ENCODE measurements at places on chromosomes 5 and 9.

GRCh38 chr5:37071901-37072581 lies 177.1 kb downstream of the CPLANE1 start:
- DNase-seq = no peak

DNA sequence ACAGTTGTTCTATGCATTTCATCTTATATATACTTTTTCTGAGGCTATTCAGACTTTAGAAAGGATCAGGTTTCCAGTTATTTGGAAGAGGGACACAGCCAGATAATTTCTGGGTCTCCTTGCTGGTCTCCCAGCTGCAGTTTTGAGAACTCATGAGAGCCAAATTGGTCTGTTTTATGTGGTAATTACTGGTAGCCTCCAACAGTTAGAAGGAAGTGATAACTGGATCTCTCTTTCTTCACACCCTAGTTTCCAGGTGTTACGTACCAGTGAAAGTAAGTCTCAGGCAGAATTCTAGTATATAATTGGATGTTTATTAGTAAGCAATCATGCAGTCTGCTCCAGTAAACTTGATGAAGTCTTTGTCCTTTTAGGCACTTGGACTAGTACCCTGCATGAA lies 63.2 kb upstream of the RPS23 start:
- DNase-seq = no peak

- DNase-seq = no peak
These were observed 49.9 kb downstream of the GDNF start for GRCh38 chr5:37789991-37790390.

GRCh38 chr5:164336906-164337305 lies 831.5 kb downstream of the MAT2B start:
- no peak for DNase-seq

DNA sequence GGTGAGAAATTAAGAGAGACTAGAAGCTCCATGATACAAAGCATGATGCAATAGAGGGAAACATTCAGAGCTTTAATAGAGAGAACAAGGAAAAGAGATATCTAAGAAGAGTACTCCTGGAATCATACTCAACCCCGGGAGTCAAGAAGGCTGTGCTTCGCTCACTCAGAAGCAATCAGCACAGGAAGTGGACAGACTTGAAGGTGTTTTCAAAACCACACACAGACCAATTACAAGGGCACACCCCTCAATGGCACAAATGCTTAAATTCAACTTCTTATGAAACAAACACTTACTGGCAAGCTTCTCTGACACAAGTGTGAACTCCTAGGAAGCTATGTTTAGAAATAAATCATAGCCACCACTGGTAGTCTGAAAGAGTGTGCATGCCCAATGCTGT lies 462.3 kb downstream of the GABRG2 start:
- no peak for DNase-seq

GRCh38 chr5:107040907-107041306 lies 629.8 kb downstream of the EFNA5 start:
- no peak for DNase-seq

DNA sequence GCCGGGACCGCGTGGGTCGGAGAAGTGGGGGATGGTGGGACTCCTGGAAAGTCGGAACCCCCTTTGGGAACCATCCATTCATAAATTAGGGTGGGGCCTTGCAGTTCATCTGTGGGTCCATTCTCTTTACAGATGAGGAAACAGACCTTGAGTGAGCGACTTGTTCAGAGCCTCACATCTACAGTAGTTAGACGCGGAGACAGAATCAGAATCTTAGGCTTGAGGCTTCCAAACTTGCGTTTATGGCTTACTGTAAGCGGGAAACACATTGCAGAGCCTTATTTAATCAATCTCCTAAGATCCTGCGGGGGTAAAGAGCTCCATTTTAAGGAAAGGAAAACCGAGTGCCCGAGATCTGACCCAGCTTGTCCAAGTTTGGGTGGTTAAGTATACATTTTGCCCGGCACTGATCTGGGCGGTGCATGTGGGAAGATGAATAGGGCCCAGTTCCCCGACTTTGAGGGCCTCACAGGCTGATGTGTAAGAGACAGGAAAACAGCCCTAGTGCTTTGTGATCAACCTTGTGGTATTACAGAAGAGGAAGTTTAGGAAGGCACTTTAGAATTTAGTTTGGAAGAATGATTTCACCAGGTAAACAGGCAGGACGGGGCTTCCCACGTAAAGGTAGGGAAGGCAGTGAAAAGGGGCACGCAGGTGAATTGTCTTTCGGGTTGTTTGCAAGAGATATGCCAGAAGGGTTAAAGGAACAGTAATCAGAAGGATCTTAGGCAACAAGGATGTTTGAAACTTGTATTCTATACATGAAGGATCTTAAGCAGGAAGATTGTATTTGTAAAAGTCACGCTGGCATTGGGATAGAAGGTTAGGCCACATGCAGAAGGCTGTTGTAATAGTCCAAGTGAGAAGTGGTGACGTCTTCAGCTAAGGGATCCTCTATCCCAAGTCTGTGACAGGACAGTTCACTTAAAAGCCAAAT lies 744 bp downstream of the TARS1 start:
- DNase-seq = peak; percentile 32

DNA sequence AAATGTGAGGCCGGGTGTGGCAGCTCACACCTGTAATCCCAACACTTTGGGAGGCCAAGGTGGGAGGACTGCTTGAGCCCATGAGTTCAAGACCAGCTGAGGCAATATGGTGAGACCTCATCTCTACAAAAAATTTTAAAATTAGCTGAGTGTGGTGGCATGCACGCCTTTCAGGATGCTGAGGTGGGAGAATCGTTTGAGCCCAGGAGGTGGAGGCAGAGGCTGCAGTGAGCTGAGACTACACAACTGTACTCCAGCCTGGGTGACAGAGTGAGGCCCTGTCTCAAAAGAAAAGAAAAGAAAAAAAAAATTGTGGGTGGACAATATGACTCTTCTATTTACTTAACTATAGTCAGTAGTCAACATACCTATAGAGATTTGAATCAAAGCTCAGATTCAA lies 4.8 kb downstream of the CHD1 start:
- no peak for DNase-seq

DNA sequence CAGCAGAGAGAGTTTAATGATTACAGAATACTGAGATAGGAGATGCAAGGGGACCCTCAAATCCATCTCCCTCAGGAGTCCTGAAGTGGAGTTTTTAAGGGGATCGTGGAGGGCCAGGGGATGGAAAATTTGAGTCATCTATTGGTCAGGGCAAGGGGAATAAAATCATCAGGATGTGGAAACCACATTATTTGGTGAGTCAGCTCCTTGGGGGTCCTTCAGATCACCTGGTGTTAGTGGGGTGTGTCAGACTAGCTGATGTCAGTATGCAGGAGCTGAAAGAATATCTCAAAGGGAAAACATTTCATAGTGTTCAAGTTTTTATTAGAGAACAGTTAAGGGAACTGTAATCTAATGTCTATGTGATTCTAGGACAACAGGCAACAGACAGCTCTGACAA lies 183.0 kb upstream of the FTMT start:
- no peak for DNase-seq

GRCh38 chr9:93587284-93587650 lies 10.9 kb downstream of the PHF2 start:
- no peak for DNase-seq

DNA sequence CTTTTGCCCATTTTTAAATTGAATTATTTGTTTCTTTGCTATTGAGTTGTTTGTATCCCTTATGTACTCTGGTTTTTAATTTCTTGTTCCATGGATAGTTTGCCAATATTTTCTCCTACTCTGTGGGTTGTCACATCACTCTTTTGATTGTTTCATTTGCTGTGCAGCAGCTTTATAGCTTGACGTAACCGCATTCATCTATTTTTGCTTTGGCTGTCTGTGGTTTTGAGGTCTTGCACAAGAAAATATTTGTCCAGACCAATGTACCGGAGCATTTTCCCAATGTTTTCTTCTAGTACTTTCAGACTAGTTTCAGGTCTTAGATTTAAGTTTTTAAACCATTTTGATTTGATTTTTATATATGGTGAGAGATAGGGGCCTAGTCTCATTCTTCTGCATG lies 36.2 kb upstream of the ZNF366 start:
- no peak for DNase-seq

GRCh38 chr5:39616131-39616530 lies 191.4 kb upstream of the DAB2 start:
- no peak for DNase-seq

DNA sequence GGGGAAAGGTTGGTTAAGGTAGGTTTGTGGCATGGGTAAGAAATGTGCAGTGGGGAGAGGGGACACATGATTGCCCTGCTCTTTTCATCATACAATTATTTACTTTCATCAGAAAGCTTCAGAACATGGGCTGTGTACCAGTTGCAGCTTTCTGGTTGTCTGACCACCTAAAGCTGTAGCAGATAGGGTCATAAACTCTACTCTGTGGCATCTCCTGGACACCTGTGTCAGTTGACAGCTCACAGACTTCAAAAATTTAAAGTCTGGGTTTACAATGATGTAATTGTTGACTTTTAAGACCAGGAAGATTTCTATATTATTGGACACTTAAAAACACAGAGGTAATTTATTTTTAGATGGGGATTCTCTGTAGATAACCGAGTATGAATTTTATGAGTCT lies 222.7 kb upstream of the PRR16 start:
- no peak for DNase-seq

- DNase-seq = no peak
These were observed 956.8 kb downstream of the TLE1 start for GRCh38 chr9:80732506-80732905.

GRCh38 chr5:61589946-61590345 lies 257.9 kb downstream of the ZSWIM6 start:
- DNase-seq = no peak

DNA sequence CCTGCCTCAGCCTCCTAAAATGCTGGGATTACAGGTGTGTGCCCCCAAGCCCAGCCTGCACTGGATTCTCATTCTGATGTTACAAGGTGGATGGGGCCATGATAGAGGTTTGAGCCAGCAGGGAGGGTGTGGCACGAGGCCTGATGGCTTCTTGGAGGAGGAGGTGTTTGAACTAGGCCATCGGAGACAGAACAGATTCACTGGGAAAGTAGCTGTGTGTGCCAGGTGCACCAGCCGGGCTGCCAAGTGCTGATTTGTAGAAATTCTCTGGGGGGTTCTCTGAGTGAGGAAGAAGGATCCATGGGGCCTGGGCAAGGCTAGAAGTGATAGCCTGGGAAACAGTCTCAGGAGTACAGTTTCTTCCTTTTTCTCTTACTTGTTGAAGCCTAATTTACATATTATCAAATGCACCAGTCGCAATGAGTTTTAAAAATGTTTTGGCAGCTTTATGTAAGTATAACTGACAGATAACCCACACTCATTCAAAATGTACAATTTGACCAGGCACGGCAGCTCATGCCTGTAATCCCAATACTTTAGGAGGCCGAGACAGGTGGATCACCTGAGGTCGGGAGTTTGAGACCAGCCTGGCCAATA lies 31.1 kb upstream of the STXBP1 start:
- DNase-seq = no peak

- no peak for DNase-seq
These were observed 18.7 kb upstream of the RASGRF2 start for GRCh38 chr5:80941496-80941895.

DNA sequence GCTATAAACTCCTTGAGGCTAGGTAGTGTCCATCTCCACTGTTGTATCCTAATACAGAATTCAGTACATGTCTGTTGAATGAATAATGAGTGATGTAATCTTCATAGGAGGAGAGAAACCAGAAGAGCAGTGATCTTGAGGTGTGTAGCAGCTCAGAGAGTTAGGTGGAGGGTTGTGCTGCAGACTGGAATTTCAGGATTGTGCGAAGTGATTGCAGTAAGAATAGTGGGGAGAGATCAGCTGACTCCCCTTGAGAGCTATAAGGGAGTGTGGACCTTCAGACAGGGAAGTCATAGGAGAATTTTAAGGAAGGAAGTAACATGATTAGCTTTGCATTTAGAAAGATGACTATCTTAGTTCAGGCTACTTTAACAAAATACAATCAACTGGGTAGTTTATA lies 4.4 kb downstream of the SNX24 start:
- DNase-seq = no peak

GRCh38 chr9:120473608-120474007 lies 106.4 kb downstream of the CDK5RAP2 start:
- no peak for DNase-seq

DNA sequence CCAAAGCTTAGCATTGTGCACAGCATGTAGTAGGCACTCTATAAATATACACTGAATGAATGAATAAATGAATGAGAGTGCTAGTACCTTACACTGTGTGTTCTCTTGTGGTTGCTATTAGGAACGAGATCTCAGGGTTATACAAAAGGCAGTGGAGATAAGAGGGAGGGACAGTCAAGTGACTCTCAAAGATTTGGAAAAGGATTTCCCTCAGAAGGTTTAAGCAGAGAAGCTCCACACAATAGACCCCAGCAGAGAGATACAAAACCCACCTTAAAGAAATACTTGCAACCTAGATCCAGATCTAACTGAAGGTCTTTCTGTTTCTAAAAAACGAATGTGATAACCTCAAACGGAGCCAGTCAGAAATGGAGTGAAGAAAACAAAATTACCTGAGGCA lies 11.8 kb upstream of the EFNA5 start:
- DNase-seq = no peak

- no peak for DNase-seq
These were observed 98.9 kb downstream of the DAB2IP start for GRCh38 chr9:121750259-121750714.

- no peak for DNase-seq
These were observed 54.4 kb upstream of the TRAF1 start for GRCh38 chr9:120980951-120981350.

DNA sequence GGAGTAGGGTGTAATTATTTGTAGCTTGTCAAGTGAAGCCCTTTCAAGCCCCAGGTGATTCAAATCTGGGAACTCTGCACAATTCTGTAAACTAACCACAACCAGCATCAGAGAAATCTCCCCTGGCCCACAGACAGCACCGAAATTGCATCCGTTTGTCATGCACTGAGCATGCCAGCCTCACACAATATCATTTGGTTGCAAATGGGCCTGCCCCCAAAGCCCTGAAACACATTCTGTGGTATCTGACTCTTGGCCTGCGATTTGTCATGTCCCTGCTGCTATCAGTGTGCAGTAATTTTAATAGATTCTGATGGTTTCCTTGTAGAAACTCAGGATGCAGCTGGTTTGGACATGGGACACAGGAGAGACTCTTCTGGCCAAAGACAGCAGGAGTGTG lies 35.3 kb downstream of the SNX24 start:
- no peak for DNase-seq

- DNase-seq = no peak
These were observed 294.9 kb downstream of the NR3C1 start for GRCh38 chr5:143108498-143109128.

- DNase-seq = no peak
These were observed at the start of gene AQP3 for GRCh38 chr9:33446946-33447798. Gene AQP3, minus strand, starts transcription at chr9:33447593. Its CDS starts 63 bp downstream, at chr9:33447530.

DNA sequence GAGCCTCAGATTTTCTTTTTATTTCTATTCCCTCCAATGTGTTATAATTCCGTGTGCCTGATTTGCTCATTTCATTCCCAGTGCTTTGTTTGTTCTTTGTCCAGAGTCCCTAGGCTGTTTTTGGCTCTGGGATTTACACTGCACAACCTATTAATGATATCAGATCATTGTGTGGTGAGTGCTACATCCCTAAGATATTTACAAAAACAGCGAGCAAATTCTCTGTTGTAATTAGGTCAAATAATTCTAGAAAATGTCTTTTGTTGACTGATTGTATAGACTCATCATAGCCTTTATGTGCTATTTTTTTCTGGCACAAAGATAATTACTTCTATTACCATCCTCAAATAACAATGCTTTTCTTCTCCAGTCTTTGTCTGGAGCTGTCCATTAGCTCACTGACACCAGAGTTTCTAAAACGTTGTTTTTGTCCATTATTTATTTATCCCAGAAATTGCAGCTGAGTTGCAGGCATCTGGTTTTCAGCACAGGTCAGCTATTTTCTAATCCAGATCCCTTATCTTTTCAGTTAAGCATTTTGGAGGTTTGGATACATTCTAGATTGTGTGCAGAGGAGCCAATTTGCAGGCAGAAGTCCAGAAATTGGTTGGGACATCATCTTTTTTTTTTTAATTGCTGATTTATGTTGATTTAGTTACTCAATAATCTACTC lies 379.9 kb upstream of the DMAC1 start:
- DNase-seq = no peak

Measured in NK-92 treated with Interleukin-12 subunit alpha and Interleukin-12 subunit beta, amount 100 ng/mL, for 24 hours (cell line).